ENCODE measurements at places on chromosomes 11 and 22.
A peak's percentile ranks its signal among the peaks of the same experiment; 100 is the strongest.

- no peaks in the 10 kb centered on the region for H3K27me3 ChIP-seq
- H3K27ac ChIP-seq = no peak overlapping the region
- DNase-seq = peak; percentile 53
- H3K4me1 ChIP-seq = peaks cover 28% of the 10 kb centered on the region
- H3K36me3 ChIP-seq = no peaks in the 10 kb centered on the region
- no peak overlapping the region for H3K4me3 ChIP-seq
Observed at GRCh38 chr22:42296381-42296853, 26.0 kb upstream of the TCF20 start.

DNA sequence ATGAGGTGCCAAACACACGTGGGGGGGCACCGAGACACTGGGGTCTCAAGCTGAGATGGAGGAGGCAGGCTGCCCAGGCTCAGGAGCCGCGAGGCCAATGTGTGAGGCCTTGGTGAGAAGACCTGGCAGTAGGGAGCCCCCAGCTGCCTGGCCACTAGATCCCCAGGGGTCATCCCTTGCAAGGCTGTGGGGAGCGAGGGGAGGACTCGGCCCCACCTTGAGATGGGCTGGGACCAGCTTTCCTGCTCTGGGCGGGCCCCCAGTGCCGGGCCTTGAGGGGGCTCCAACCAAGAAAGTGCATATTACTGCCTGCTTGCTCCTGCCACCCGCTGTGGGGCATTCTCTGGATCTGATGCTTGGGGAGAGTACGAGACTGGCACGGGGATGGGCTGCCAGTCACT lies 107.0 kb downstream of the CTTN start:
- no peak overlapping the region for H3K4me3 ChIP-seq
- no peak for DNase-seq
- no peaks in the 10 kb centered on the region for H3K36me3 ChIP-seq
- no peaks in the 10 kb centered on the region for H3K27me3 ChIP-seq
- no peaks in the 10 kb centered on the region for H3K4me1 ChIP-seq

- H3K4me3 ChIP-seq = no peak overlapping the region
- no peak for DNase-seq
- no peaks in the 10 kb centered on the region for H3K4me1 ChIP-seq
- H3K36me3 ChIP-seq = peaks cover 10% of the 10 kb centered on the region
- H3K27me3 ChIP-seq = no peaks in the 10 kb centered on the region
- H3K27ac ChIP-seq = no peak overlapping the region
Observed at GRCh38 chr22:49903322-49904039, 14.8 kb downstream of the ALG12 start.

DNA sequence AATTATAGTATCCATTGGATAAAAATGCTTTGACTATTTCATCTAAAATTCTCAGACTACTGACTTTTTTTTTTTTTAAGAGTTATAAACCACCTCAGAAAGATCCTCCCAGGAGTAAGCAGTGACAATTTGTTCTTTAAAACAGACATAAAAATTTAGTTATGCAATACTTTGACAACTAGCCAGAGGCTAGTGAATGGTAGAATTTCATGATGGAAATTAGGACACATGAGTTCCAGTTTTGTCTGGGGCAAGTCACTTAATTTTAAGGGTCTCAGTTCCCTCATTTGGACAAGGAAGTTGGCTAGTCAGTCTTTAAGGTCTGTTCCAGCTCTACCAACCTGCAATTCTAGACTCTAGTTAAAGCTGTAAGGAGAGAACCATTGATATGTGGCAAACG lies 2.9 kb downstream of the IL18 start:
- no peaks in the 10 kb centered on the region for H3K27me3 ChIP-seq
- no peak for DNase-seq
- H3K4me3 ChIP-seq = no peak overlapping the region
- H3K36me3 ChIP-seq = no peaks in the 10 kb centered on the region
- no peaks in the 10 kb centered on the region for H3K4me1 ChIP-seq

DNA sequence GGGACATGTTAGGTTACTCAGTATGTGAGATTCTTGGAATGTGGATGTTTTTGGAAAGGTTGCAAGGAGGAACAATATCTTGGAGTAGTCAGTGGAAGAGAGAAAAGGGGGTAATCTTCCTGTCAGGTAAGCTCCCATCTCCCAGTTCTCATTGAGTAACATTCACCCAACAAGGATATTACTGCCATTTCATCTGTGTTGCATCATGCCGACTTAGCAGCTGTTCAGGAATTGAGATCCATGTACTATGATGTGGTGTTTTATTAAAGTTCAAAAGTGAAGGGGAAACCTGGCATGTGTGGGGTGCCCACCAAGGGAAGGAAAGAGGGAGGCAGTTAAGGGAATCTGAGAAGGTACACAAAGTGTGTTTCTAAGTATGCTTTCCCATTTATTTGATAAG lies 58.4 kb upstream of the RASSF10 start:
- no peaks in the 10 kb centered on the region for H3K4me1 ChIP-seq
- no peaks in the 10 kb centered on the region for H3K36me3 ChIP-seq
- no peak overlapping the region for H3K4me3 ChIP-seq
- DNase-seq = no peak
- no peaks in the 10 kb centered on the region for H3K27me3 ChIP-seq

DNA sequence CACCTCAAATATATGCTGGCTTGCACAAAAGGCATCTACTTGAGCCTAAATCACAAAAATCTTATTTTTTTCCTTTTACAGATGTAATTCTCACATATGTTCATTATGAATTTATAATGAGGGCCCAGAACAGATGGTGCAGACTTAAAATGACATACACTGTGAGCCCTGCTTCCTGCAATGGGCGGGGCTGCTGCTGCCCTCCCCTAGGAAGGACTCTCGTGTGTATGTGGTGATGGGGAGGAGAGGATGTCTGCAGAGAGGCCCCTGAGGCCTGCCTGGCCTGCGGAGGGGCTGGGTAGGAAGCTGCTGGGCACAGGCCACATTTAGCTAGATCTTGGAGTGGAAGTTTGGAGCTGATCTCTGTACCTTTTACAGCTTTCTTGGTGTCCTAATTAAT lies 233.4 kb upstream of the KIRREL3 start:
- no peaks in the 10 kb centered on the region for H3K27me3 ChIP-seq
- DNase-seq = no peak
- no peak overlapping the region for H3K4me3 ChIP-seq
- H3K36me3 ChIP-seq = no peaks in the 10 kb centered on the region
- H3K27ac ChIP-seq = no peak overlapping the region
- H3K4me1 ChIP-seq = no peaks in the 10 kb centered on the region

GRCh38 chr22:46362203-46362933 lies 26.9 kb downstream of the TRMU start:
- peaks cover 13% of the 10 kb centered on the region for H3K4me1 ChIP-seq
- no peaks in the 10 kb centered on the region for H3K36me3 ChIP-seq
- H3K27ac ChIP-seq = peak overlapping the region; percentile 27

DNA sequence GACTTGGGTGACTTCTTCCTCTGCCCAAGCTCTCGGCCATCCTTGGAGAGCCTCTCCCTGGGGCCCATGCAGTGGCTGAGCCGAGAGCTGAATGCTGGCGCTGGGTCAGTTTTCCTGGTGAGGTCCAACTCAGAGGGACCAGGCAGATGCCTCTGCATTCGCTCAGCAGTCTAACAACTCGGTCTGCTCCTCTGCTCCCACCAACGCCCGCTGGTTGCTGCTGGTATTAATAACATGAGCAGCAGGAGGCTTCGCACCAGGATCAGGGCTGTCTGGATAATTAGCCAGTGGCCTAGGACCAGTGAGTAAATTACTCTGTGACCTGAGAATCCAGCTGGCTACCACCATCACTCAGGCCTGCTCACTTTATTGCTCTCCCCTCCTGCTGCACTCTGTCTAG lies 77.7 kb upstream of the FAM181B start:
- no peak overlapping the region for H3K27ac ChIP-seq
- no peak for DNase-seq
- H3K36me3 ChIP-seq = no peaks in the 10 kb centered on the region
